ENCODE measurements at places on chromosomes 2 and 18.

- DNase-seq = no peak
Measured at GRCh38 chr2:64978514-64979268, 10.5 kb upstream of the SLC1A4 start.

DNA sequence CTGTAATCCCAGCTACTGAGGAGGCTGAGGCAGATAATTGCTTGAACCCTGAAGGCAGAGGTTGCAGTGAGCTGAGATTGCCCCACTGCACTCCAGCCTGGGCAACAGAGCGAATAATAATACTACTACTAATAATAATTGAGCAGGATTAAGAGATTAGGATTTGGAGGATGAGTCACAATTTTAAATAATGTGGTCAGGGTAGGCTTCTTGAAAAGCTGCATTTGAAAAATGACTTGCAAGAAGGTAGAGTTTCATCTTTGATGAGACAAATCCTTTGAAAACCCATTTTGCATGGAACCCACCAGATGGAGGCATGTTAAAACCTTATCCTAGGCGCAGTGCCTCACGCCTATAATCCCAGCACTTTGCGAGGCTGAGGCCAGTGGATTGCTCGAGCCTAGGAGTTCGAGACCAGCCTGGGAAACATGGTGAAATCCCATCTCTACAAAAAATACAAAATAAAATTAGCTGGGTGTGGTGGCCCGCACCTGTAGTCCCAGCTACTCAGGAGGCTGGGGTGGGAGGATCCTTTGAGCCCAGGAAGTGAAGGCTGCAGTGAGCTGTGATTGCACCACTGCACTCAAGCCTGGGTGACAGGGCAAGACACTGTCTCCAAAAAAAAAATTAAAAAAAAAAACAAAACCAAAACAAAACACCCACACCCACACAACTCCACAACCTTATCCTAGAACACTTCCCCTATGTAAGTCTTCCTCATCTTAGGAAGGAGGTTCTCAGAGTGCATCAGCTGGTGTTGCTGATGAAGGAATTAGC, 3.3 kb upstream of the ATP8B1 start:
- no peak for DNase-seq

GRCh38 chr2:584863-585823, 92.1 kb downstream of the TMEM18 start:
- DNase-seq = no peak

DNA sequence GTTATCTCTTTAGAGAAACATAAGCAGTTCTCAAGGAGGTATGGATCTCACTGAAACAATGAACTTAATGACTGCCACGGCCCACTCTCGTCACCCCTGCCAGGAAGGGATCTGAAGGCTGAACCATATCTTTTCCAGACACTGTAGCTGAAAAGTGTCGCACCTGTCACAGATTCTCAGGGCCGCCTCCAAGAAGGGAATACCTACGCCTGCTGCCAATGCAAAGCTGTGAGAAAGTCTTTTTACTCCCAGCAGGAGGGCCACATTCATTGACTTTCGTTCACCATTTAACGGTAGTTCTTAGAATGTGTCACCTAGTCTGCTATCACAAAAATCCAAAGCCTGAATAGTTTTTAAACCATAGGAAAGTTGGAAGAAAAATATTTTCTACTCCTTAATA, 66.7 kb upstream of the SH3BP4 start:
- no peak for DNase-seq

DNA sequence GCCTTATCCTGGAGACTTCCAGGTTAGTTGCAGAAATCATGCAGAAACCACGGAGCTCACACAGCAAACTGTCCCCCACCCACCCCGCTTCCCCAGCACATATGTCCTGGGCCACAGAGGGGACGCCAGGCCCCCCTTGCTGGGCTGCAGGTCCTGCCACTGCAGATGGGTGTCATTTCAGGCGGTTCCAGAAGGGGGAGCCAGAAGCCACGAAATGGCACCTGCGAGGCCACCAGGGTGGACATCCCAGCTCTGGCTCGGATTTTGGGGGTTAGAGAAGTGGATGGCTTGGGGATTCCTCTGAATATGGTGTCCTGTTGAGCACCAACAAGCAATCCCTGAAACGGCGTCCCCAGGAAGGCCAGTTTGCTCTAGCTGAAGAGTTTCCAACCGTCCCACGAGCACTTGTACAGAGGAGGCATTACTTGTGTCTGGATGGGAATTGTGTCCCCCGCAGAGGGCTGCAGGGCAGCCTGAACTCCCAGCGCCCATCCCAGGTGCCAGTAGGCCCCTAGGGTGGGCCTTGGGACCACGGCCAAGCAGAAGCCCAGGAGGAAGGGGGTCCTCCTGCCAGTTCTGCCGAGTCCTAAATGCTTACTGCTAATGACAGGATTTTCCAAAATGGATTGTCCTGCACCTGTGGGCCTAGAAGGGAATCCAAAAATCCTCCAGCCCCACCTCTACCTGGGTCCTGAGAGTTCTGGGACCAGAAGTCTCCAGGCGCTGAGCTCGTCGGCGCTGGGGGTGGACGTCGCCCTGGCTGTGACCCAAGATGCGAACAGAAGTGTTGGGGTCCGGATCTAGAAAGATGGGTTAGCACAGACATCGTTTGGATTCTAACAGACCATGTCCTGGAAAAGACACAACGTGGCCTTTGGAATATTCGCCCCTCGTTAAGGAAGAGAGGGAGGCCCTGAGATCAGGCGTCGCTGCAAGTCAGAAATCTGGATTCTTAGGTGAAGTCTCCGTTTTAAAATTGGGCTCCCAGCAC, 14.6 kb upstream of the NFATC1 start:
- DNase-seq = peak; percentile 83

GRCh38 chr2:106195981-106196380, 1.9 kb upstream of the UXS1 start:
- no peak for DNase-seq

DNA sequence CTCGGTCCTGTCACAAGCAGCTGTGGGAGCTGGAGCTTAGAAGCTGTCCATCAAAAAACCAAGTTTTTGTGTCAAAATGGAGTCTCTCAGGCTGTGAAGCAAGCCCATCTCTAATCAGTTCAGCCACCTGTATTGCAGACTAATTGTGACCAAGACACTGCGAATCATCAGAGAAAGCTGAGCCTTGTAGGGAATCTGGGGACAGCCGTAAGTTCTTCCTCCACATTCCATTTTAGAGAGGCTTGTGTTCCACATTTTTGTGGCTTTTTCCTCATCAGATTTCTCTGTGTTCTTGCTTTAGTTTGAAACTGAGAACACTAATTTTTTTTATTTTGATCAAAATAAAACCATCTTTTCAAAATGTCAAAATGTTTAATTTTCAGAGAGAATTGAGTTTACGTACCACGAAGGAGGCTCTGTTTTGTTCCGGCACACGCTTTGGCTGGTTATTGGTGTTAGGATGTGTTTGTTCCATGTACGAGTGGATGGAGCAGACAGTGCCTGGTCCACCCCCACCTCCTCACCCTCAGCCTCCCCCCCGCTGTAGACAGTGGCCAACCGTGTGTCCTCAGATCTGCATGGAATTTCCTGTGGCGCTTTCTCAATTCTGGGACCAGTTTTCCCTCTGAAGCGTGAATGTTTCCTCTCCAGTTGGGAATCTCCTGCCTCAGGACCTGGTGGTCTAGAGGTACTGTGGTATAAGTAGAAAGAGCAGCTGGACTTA, 140.8 kb downstream of the AGAP1 start:
- DNase-seq = no peak

GRCh38 chr2:24920809-24921441, 888 bp upstream of the ADCY3 start:
- DNase-seq = no peak

DNA sequence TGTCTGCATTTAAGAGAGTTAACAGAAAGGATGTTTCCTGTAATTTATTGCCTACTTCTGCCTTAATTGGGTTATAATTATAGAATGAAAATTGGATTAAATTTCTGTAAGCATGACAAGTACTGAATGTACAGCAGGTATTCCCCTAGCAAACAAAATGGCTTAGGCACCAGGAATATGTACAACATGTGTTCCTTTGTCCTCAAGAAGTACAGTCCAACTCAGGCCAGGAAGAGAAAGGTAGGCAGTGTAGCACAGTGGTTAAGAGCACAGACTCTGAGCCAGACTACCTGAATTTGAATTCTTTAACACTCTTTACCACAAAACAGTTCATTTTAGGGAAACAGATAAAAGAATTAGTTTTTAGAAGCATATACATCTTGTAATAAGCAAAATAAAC, 43.1 kb downstream of the COX7A2L start:
- no peak for DNase-seq

- no peak for DNase-seq
Measured at GRCh38 chr2:178455947-178456346, 4.8 kb downstream of the PJVK start.

- DNase-seq = no peak
Measured at GRCh38 chr18:57029761-57030160, 117.1 kb upstream of the BOD1L2 start.
